ENCODE measurements at places on chromosomes 2 and 18.

GRCh38 chr2:120871016-120871635 lies 135.5 kb downstream of the GLI2 start:
- DNase-seq: no peak

DNA sequence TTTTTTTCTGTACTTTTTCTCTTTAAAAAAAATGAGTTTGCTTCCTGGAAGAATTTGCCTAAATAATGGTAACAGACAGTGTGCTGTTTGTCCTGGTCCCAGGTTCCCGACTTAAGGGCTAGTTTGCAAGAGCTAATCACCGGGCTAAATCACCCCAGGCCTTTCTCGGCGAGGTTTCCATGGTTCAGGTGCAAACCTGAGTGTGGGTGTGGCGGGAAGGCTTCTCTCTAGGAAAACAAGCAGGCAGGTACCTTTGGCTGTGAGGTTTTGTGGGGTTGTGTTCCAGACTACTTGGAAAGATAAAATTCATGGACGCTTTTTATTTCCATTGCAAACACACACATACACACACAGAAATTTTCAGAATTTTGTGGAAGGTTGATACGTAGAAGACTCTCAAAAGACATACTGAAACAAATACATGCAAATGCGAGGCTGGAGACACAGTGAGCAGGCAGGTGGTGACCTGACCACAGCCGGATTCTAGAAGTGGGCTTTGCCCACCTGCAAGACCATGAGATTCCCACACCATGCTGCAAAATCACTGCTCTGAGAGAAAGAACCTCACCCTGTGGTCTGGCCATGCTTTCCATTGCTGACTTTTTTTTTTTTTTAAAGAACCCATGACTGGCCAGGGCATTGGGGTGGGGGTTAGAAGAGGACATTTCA lies 815 bp downstream of the CNDP1 start:
- no peak for DNase-seq

DNA sequence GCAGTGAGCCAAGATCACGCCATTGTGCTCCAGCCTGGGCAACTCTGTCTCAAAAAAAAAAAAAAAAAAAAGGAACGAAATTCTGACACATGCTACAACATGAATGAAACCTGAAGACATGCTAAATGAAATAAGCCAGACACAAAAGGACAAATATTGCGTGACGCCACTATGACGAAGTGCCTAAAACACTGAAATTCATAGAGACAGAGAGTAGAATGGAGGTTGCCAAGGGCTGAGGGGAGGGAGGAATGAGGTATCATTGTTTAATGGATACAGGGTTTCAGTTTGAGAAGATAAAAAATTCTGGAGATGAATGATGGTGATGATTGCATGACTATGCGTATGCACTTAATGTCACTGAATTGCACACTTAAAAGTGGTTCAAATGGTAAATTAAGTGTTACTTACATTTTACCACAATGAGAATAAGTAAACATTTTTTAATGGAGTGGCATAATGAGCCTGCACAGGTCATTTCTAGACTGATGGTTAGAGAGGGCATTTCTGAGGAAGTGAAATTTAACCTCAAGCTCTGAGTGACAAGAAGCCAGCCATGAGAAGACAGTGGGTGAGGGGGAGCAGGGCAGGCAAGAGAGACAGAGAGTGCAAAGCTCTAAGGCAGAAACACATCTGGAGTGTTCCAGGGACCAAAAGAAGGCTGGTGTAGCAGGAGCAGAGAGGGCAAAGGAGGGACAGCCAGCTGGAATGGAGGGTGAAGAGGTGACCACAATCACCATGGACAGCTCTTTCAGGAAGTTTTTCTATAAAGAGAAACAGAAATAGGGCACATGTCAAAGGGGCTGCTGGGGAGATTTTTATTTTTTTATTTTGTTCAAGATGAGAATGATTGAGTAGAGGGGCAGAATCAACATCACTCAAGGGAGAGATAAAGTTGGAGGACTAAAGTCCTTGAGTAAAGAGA lies 20.6 kb upstream of the EXOC6B start:
- no peak for DNase-seq

- DNase-seq: no peak
These were observed 109.9 kb upstream of the MAP4K3 start for GRCh38 chr2:39546937-39547336.

GRCh38 chr2:194545978-194546377 lies 1111.0 kb upstream of the SLC39A10 start:
- DNase-seq: no peak

- DNase-seq: peak; percentile 75
These were observed 81.4 kb upstream of the PKDCC start for GRCh38 chr2:41966431-41966893.
